ENCODE measurements at places on chromosomes 6 and 20.
A peak's percentile ranks its signal among the peaks of the same experiment; 100 is the strongest.

DNA sequence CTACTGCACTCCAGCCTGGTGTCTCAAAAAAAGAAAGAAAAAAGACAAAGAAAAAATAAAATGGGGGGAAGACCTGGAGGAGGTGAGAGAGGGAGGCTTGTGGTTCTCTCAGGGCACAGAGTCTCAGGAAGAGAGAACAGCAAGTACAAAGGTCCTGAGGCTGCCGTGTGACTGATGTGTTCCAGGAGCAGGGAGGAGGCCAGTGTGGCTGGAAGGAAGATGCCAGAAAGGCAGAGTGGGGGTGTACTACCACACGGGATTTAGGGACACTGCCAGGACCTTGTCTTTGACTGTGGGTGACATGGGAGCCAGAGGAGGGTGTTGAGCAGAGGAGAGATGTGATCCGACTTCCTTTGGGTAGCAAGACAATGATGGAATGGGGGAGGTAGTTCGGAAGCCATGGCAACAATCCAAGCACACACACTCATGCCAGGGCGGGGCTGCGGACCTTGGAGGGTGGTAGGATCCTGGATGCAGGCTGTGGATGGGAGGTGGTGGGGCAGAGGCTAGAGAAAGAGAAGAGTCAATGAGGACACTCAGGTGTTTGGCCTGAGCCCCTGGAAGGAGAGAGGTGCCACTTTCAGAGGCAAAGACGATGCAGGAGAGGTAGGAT is 136.4 kb upstream of the PTPN1 start:
- ATAC-seq = no peak

- ATAC-seq = no peak
These were observed 66.8 kb upstream of the ANKEF1 start for GRCh38 chr20:9968015-9968414.

DNA sequence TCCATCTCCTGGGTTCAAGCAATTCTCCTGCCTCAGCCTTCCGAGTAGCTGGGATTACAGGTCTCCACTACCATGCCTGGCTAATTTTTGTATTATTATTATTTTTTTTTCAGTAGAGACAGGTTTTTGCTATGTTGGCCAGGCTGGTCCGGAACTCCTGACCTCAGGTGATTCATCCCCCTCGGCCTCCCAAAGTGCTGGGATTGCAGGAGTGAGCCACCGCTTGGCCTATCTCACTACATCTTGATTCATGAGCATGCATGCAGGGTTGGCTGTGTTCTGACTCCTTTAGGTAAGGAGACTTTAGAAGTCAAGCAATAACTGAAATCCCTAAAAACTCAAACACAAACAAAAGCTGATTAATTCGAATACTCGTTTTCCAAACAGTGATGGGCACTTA is 80.9 kb downstream of the GJA1 start:
- no peak for ATAC-seq

DNA sequence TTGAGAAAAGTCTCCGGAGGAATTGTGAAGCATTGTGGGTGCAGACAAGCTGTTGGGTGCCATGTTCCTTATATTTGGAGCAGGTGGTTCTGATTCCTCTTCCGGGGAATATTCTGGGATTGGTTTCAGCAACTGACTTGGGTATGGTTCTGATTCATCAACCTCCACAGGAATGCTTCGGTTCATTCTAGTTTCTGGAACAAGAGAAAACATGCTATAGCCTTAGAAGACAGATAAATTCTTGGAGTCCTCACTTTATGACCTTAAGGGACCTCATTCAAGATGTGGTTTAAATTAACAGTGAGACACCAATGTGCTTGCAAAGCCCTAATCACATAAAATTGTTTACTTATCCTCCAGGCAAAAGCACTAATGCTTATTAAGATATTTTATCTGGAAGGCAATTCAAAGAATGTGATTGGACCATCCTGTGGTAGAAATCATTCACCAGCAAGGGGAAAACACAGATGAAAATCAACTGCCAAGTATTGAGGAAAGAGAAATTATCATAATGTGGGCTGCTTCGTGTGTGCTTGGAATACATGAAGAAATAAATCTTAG is 13.7 kb downstream of the TRAF3IP2 start:
- ATAC-seq = no peak

DNA sequence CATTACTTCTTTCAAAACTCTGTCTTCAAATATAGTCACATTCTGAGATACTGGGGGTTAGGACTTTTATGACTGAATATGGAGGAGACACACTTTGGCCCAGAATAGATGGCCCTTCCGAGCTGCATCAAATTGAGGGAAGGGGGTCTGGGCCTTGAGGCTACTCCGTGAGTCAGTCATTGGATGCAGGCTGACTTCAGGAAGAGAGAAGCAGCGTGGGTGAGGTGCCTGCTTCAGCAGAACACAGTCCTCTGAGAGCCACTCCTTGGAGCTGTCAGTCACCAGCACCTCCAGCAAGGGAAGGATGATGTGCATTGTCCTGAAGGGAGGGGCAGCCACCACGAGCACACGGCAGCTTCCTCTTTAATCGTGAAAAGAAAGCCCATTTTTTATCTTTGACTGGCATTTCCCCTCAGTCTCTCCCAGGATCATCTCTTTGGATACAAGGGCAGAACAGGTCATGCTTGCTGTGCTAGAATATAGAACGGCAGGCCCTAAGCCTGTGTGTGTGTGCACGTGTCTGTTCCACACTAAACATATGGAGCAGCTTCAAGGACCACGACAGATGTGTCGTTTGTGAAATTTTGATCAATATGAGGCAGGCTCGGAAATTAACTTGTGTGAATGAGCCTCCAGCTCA is 721.6 kb downstream of the KIF16B start:
- peak; percentile 34 for ATAC-seq

DNA sequence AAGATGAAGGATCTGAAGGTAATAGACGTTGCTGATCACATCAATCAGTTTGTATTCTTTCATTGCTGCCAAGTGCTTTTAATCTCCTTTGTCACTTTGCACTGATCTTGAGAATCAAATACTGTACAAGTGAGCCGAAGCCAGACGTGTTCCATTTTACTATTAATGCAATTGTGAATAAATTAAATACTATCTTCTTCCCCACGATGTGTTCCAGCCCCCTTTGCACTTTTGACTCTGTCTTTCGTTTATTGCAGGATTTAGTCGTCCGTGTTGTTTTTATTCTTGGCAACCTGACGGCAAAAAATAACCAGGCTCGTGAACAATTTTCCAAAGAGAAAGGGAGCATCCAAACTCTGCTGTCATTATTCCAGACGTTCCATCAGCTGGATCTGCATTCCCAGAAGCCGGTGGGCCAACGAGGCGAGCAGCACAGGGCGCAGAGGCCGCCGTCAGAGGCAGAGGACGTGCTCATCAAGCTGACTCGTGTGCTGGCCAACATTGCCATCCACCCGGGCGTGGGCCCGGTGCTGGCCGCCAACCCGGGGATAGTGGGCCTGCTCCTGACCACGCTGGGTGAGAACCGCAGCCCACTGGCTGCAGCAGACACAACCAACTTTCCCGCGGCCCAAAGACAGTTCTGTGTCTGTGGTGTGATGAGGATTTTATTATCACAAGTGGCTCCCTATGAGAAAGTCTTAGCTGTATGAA is 104.7 kb downstream of the ARMC2 start:
- ATAC-seq = no peak

DNA sequence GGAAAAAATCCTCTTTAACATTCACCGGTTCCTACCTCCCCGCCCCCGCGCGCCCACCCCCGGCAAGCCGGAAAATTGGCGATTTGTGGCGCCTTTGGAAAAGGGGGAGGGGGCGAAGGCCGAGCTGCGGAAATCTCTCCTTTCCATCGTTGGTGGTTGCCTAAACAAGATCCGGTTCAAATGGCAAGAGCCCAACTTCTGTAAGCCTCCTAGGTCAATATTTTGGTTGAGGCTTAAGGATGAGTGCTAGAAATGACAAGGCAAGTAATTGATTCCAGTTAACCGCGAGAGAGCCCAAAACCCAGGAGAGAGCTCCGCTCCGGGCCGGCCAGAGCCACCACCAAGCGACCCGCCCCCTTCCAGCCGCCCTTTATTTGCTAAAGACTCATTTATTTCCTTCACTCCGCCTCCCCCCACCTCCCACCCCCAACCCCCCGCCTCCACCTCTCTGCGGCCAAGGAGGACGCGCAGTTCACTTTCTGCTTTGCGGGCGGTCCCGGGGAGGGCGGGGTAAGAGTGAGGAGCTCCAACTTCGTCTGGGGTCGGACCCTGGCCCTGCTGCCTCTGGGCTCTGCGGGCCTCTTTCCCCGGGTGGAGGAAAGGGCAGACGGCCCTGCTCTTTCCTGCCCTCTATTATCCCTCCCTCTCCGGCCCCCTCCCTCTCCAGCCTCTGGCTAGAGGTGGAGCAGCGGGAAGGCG is 838 bp upstream of the NKX2-2 start:
- no peak for ATAC-seq

- ATAC-seq = no peak
These were observed 274.9 kb downstream of the SMOC2 start for GRCh38 chr6:168715643-168716481.

- no peak for ATAC-seq
These were observed 151.4 kb upstream of the TNFAIP3 start for GRCh38 chr6:137715589-137716045.

DNA sequence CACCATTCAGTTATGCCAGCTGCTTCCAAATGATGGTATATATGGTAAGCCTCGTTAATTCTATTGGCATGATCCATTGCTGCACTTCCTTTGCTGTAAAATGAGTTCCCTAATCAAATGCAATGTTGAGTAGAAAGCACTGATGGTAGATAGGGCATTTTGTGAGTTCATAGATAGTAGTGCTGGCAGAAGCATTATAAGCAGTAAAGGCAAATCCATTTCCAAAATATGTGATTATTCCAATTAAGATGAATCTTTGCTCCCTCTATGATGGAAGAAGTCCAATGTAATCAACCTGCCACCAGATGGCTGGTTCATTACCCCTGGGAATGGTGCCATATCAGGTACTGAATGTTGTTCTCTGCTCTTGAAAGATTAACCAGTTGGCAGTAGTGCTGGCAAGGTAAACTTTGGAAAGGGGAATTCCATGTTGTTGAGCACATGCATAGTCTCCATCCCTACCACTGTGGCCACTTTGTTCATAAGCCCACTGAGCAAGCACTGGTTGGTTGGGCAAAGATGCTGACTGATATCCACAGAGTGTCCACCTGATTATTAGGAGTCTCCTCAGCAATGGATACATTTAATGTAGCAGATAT is 5.6 kb upstream of the TBPL1 start:
- ATAC-seq = no peak

DNA sequence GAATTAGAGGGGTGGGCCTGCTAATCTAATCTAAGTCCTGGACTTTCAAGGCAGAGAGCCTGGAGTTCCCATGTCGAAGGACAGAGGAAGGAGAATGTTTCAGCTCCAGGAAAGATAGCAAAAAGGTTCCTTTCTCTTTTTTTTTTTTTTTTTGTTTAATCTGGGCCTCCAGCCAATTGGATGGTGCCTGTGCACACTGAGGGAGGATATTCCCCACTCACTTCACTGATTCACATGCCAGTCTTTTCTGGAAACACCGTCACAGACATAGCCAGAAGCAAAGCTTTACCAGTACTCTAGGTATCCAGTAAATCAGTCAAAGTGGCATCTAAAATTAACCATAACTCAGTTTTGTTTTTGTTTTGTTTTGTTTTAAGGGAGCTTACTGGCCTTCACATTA is 721.1 kb downstream of the TENT5A start:
- no peak for ATAC-seq

Data from stimulated activated memory B cell treated with anti-CD40 and anti-IgM and Interleukin-4, amounts not matched to agents 10 μg/mL and 1 μg/mL and 100 μg/mL, for 72 hours (primary cell).